ENCODE measurements at places on chromosomes 4 and X.

- DNase-seq = no peak
These were observed 143.5 kb upstream of the GALNT7 start for GRCh38 chr4:173025131-173025530.

DNA sequence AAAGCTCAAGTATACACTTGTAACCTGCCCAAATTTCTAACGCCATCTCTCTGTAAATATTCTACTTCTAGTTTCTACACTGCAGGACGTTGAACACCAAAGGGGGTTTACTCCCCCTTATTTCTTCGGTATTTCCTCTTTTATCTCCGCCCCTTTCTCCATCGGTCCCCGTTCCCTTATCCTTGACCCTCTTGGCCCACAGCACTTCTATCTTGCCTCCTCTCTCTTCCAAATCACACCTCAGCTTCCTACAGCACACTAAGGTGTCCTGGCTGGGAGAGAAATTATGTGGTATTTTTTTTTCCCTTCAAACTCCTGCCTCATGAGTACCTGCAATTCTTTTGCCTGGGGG lies 715 bp downstream of the ZMAT1 start:
- no peak for DNase-seq

DNA sequence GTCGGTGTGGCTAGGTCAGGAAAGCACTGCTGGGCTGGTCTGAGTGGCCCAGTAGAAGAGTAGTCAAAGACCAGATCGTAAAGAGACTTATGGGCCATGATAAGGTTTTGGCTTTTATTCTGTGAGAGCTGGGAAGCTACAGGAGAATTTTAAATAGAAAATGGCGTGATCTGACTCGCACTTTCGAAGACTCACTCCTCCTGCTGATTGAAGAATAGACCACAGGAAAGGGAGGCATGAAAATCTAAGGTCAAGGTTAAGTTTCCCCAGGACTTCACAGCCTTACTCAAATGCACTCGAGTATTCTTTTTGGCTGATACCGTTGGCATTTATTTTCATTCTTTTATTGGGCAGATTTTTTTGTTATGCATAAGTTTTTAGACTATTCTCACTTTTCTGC lies 231.4 kb upstream of the ANKRD50 start:
- no peak for DNase-seq

- DNase-seq = no peak
These were observed 206.5 kb downstream of the PCDH10 start for GRCh38 chr4:133355633-133356032.

DNA sequence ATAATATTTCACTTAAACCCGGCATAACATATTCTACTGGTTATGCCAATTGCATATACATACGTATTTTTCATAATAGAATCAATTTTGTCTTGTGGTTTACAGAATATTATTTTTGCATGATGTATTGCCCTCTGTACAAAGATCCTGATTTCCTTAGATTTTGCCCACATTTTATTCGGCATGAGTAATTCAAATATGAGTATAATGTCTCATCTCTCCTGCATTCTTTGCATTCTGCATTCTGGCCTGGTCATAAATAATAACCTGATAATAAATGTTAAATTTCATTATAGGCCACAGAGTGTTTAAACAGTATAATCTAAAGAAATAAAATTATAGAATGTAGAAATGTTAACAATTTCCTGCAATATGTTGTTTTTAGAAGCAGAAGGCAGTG lies 205.3 kb downstream of the TLL1 start:
- DNase-seq = no peak

DNA sequence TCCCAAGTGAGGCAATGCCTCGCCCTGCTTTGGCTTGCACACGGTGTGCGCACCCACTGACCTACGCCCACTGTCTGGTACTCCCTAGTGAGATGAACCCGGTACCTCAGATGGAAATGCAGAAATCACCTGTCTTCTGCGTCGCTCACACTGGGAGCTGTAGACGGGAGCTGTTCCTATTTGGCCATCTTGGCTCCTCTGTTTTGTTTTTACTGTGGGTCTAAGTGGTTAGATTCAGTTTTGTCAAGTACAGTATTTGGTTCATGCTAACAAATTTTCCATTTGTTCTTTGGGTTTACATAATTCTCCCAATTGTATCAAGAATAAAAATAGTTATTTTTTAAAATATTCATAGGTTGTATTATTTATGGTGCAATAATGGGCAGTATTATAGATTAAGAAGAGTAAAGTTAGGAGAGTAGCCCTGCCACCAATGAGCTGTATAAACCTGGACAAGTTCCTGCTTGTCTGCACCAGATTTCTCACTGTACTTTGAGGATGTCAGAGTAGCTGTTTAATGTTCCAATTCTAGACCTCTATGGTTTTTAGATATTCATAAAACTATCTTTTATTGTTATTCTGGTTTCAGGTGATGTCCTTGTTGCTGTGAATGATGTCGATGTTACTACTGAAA lies 23.4 kb downstream of the INTU start:
- DNase-seq = no peak

- no peak for DNase-seq
These were observed 56.9 kb upstream of the OGT start for GRCh38 chrX:71475785-71476540.

DNA sequence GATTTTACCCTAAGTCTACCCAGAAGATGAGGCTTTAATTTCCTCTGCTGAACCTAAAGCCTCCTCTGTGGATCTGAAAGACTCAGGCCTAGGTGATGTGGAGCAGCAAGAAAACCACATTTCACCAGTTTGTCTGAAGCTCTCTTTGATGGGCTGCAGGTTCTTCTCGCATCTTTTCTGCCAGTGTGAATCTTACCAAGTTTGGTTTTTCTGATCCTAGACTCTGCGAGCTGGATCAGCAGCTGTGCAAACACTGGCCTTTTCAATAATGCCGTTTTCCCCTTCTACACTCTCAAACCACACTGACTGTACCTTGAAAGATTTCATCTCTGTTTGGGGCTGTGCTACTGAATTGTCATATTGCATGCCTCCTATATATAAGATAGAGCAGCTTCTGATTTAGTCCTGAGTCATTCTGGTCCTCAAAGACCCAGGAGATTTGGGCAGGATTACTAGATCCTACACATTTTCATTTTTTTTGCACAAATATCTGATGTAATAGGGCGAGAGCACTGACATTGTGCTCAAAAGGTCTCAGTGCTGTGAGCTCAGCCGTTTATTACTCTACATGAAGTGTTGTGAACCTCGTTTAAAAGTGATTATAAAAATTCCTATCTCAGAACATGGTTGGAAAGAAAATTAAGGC lies 133.6 kb upstream of the FAM9C start:
- DNase-seq = no peak

GRCh38 chr4:61428950-61429349 lies 228.8 kb downstream of the ADGRL3 start:
- DNase-seq = no peak

DNA sequence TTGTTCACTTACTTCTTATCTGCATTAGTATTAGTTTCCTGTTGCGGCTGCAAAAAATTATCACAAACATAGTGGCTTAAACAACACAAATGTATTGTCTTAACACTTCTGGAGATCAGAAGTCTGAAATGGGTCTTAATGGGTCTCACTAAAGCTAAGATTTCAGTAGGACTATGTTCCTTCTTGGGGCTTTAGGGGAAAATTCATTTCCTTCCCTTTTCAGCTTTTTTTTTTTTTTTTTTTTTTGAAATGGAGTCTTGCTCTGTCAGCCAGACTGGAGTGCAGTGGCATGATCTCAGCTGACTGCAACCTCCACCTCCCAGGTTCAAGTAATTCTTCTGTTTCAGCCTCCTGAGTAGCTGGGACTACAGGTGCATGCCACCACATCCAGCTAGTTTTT lies 78.1 kb upstream of the KLF3 start:
- DNase-seq = no peak

DNA sequence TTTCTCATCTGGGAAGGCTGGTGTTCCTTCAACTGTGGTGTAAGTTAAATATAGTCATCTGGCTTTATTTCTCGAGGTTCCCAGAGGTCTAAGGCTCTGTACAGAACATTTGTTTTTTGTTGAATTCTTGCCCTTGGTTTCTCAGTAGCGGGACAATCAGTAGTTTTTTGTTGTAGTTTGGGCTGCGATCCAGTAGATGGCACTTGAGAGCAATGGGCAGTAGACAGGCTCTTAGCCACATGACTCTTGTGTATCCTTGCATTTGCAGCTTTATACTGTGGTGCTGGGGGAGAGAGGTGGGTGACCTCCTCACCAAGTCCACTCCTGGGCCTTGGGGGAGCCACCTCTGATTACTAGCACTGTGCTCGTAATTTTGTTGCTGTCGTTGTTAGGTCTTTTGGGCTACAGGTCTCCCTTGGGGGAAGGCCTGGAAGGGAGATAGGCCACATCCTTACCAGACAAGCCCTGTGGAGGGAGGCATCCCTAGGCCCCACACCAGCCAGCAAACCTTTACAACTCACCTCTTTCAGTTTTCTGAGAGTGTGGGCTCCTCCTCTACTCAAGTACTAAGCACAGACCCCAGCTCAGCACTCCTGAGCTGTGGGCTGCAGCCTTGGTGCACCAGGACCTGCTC lies 8.1 kb downstream of the ETDB start:
- DNase-seq = no peak

- no peak for DNase-seq
These were observed 23.8 kb downstream of the RNF175 start for GRCh38 chr4:153735906-153736461.

GRCh38 chr4:85779165-85779564 lies 304.2 kb downstream of the ARHGAP24 start:
- no peak for DNase-seq

- DNase-seq = no peak
These were observed 41.3 kb downstream of the HTT start for GRCh38 chr4:3115637-3116270.

- DNase-seq = no peak
These were observed 160.1 kb downstream of the EFHC2 start for GRCh38 chrX:44183329-44183728.

- no peak for DNase-seq
These were observed 248.6 kb downstream of the PCDH18 start for GRCh38 chr4:137283737-137284136.

- DNase-seq = no peak
These were observed 216.6 kb downstream of the DCTD start for GRCh38 chr4:182700362-182701160.

DNA sequence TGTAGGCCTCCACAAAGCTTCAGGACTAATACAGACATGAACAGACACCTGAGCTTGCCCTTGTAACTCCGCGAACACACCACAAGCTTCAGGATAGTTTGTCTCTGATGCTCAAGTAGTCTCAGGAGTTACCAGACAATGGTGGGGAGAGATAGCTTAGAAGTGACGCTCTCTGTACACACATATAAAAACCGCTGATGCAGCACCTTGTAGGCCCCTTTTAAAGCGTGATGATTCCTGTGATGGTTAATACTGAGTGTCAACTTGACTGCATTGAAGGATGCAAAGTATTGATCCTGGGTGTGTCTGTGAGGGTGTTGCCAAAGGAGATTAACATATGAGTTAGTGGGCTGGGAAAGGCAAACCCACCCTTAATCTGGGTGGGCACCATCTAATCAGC lies 78.7 kb downstream of the MAGED4 start:
- DNase-seq = no peak

GRCh38 chrX:17656035-17656418 lies 81.3 kb upstream of the SCML1 start:
- DNase-seq = no peak

DNA sequence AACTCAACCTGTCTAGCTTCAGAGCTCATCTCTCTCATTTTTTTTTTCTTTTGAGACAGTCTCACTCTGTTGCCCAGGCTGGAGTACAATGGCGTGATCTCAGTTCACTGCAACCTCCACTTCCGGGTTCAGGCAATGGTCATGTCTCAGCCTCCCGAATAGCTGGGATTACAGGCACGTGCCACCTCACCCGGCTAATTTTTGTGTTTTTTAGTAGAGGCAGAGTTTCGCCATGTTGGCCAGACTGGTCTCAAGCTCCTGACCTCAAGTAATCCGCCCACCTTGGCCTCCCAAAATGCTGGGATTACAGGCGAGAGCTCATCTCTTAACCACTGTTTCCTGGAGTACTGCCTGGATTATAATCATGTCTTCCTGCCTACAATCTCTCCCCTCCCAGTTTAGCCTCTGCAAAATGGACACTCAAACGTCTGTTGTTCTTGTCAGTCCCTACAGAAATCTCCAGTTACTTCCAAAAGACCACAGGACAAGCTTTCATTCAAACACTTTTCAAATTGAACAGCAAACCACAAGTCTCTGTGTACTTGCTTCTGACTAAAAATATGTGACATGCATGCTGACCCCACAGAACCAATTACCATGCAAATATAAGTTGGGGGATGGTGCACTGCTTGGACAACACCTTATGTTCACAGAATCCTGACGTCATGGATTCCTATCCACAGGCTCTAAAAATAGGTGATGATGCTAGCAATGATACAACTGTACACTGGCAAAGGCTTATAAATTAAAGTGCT lies 137.2 kb downstream of the SH3KBP1 start:
- no peak for DNase-seq

Data from activated CD8-positive, alpha-beta memory T cell treated with anti-CD3 and anti-CD28 coated beads for 4 hours (primary cell).